COLO829 (cell line): ENCODE measurements at places on chromosomes 2 and 18.

GRCh38 chr18:59022167-59022945, 117.3 kb upstream of the SEC11C start:
- no peak for DNase-seq

- no peak for DNase-seq
Observed at GRCh38 chr18:63315131-63315662, 4.4 kb downstream of the BCL2 start.

DNA sequence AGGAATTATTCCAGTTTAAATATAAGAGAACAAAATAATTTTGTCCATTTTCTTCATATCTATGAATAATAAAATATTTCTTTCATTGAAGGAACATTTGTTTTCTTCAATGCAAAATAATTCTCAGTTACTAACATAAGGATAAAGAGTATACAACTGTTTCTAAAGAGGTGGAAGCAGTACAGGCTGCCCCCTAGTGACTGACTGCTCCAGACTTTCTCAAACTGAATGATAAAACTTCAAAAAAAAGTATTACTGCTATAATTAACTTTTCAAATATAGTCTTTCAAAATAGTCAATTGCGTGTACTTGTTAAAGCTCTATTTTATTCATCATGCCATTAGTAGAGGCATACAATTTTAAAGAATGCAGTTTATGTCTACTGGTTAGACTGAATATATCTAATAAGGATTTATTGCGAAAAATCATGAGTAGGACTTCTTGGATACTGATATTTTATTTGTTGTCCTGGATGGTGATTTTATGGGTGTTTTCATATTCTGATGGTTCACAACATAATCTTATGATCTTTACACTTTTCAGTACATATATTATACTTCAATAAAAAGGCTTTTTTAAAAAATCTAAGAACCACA, 100.1 kb downstream of the WDPCP start:
- peak; percentile 33 for DNase-seq

DNA sequence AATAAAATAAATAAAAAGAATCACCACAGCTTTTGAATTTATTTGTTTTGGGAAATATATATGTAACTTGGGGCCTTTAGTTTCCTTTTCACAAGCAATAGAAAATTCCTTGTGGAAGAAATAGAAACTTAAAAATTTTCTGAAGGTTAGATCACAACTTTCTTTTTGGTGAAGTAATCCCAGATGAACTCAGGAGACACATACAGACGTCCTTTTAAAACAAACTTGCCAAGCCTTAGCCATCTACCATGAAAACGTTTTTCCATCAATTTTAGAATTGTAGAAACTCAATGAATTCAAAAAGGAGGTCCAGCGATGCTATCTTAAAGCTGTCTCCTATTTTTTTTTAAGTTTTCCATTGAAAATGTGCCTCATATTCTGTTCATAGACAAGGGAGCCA, 225.6 kb downstream of the ASXL3 start:
- no peak for DNase-seq

- no peak for DNase-seq
Observed at GRCh38 chr2:75023666-75024455, 65.4 kb downstream of the POLE4 start.

DNA sequence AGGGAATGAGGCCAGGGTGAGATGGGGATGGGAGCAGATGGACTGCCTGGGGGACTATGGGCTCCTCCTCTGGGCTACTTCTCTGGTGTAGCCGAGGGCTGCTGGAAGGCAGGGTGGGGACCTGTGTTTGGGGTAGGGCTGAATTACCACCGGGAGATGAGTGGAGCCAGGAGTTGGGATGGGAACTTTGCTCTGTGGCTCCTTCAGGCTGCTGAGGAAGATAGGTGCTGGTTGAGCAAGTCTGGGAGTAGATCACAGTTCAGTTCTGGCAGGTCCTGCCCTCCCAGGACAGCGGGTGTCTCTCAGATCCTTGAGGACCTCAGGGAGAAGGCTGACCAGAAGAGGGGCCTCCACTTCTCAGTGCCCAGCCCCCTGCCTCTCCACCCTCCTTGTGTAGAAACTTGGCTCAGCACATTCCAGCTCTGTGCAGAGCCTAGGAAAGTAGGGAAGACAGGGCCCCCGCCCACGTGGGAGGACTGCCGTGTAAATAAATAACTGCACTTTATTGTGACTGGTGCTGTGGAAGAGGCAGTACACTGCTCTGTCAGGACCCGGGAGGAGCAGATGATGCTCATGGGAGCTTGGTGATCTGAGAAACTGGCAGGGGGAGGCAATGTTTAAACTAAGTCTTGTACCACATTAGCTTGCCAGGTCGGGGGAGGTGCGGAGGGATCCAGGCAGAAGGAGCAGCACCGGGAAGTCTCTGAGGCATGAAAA, 15.3 kb downstream of the TET3 start:
- no peak for DNase-seq

DNA sequence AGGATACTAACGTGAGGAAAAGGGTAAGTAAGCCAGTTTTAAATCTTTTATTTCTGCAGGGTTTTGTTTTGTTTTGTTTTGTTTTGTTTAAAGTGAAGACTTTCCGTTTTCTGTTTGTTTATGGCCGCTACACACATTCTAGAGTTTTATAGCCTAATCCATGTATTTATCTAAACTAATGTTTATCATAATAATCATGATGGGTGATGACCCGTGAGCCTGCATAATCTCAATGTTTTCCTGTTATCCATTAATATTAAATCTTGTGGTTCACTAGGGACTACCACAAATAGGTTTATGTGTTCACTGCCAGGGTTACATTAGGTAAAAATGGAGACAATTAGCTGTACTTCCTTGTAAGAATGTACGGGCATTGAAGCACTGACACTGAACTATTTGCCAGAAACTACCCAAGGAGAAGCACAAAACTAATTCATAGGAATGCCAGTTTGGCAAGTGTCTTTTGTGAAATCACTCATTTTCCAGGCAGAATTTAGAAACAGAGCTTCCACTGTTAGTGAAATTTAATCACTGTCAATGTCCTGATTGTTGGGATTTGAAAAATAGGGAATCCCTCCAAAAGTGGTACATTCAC, 574.8 kb downstream of the LRP1B start:
- no peak for DNase-seq

DNA sequence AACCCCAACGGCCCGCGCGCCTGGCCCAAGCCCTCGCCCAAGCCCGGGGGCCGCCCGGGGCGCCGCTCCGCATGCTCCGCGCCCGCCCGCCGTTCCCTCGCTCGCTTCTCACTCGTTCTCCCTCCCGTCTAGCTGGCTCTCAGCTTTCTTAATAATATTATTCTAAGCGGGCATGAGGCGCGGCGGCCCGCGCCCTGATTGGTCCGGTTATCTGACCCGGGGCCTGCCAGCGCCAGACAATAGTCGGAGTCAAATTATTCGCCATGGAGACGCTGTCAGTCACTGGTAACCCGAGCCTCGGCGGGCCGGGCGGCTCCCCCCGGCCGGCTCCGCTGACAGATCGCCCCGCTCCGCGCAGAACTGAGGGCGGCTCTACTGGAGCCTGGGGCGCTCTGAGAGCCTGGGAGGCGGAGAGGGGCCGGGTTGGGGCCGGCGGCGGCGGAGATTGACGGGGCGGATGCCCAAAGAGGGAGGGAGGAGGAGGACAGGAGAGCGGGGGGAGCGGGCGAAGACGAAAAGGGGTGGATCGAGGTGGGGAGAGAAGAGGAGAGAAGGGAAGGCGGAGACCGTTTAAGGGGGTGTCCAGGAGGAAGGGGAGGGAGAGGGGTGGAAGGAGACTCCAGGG, at the start of gene SIX2:
SIX2 (minus strand) TSS at position 150 of the 625 bp plus-strand sequence. CDS start 342 bp downstream, outside the sequence.
- peak; percentile 81 for DNase-seq

DNA sequence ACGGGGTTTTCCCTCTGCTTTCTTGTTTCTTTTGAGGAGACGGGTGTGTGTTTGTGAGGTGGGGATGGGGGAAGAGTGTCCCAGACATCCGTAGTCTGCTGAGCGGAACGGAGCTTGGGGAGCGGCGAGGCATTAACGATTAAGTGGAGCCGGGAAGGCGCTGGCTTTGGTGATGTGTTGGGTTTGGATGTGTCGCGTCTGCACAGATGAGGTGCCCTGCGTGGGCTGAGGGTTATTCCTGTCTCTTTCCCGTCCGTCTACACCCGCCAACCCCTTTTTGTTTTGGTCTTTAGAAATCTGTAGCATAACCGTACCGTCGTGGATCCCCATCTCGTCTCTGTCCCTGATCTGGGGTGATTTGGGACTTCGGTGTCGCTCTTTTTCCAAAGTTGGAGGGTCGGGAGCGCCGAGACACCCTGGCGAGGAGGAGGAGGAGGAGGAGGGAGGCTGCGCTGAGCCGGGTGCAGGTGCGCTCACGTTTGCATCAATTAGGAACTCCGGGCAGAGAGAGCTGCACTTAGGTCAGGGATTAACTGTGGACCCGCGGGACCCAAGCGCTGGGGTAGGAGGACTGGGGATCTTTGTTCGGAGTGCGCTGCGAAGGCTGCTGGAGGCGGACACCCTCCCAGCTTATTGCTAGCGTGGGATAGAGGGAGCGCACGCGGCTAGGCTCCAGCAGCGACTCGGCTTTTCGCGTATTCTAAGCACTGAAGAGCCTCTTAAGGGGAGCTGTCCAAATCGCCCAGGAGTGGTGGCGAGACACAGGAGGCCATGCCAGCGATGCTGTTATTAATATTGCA, 720.3 kb downstream of the DPP10 start:
- no peak for DNase-seq

- no peak for DNase-seq
Observed at GRCh38 chr18:36518839-36519238, 221.3 kb downstream of the FHOD3 start.

DNA sequence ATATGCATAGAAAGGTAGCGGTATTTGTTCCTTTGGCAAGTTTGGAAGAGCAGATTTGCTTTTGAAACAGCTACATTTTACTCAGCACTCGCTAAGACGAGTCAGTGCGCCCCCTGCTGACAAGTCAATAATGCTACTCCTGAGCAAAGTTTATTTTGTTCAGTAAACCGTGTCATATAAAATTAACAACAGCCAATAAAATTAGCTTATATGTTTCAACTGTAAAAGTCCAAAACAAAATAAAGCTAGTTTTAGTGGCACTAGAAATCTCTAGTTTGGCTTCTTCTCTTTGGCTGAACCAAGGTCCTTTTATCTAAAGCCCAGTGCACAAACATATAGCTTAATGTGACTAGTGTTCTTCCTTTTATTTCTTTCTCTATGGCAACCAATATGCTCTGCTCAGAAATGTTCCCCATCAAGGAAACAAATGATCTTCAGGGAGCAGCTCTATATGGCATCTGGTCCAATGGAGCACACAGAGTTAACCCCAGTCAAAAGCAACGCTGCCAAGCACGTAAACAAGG, 4.2 kb upstream of the POU3F3 start:
- peak; percentile 36 for DNase-seq

DNA sequence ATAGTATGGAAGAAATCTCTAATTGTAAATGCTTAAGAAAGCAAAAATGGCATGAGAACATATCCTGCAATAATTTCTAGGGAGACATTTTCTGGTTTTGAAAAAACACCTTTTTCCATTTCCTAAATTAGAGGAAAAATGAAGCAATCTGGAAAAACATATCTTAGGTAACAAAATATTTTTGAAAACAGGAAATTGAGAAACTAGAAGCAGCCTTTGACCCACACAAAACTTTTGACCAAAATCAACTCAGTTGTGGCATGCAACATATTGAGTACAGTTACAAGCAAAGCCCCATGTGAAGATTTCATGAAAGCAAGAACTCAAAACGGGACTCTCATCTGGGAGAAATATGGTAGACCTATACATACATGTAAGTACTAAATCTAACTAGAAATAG, 28.6 kb upstream of the CHAC2 start:
- DNase-seq = no peak

DNA sequence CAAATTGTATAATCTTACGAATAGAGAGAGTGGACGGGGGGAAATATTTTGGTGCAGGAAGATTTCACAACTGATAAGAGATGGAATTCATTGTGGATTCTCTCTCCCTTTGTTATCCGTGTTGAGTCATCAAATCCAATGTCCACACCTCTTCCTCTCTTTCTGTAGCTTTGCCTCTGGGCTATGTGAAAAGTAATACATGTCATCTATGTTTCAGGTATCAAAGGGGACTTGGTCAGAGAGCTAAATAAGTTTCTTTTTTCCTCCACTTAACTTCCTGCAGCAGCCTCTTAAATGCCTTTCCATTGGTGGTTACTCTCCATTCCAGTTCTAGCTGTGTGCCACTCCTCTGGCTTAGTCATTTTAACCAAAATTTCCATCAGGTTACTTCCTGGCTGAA, 169.3 kb upstream of the NXPH2 start:
- no peak for DNase-seq

- no peak for DNase-seq
Observed at GRCh38 chr2:170026361-170026760, 151.6 kb upstream of the MYO3B start.

GRCh38 chr2:192515937-192516336, 321.2 kb upstream of the TMEFF2 start:
- DNase-seq = no peak

- no peak for DNase-seq
Observed at GRCh38 chr2:28128281-28128950, 237.9 kb downstream of the BABAM2 start.

DNA sequence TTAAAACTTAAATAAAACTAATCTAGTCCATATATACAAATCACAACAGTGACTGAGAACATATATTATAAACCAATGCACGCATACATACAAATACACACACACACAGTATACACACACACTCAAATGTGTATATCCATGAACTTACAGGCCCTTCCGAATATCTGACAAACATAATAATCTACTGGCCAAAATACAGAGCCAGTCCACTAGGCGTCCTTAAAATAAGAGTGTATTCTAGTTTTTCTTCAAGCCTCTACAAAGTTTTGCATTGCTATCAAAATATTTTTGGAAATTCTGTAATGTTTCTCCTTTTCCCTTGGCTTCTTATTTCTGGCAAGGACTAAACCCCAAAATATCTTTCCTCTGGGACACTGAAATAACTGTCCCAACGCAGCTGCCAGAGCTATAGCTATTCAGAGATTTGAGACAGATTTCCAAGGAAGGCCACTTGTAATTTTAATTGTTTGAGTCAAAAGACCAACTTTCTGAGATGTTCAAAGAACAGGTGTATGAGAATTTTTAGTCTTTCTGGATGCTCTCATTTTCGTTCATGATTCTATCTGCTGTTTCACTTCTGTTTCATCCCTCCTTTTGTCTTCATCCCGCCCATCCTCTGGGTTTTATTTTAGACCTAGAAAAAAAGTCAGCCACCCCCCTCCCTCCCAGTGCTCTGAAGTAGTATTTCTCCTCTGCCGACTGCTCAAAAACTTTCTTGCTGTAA, 24.1 kb upstream of the SP3 start:
- no peak for DNase-seq

- DNase-seq = no peak
Observed at GRCh38 chr2:233384811-233385488, 30.7 kb downstream of the DGKD start.

DNA sequence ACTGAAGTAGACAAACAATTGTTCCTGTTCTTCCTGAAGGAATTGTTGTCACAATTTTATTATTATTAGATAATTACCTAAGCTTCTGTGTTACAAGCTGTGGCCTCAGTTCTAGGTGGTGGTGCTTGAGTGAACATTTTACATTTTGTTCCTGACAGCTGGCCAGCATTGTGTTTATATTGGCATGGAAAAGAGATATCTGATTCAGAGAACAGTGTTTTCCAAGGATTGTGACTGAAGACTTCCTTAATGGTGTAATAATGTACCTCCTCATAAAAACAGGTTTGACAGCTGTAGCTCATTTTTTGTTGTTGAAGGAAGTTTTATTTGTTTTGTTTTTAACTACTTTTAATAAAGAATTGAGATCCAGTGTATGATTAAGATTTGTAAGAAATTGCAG, 95.2 kb downstream of the EPB41L5 start:
- peak; percentile 6 for DNase-seq

- DNase-seq = no peak
Observed at GRCh38 chr2:95316466-95317122, 19.4 kb downstream of the KCNIP3 start.

GRCh38 chr2:135850892-135851668, 14.1 kb upstream of the LCT start:
- no peak for DNase-seq

GRCh38 chr2:23574919-23575654, 190.1 kb downstream of the KLHL29 start:
- no peak for DNase-seq
